RKO (cell line): ENCODE measurements at places on chromosomes 6 and 20.

GRCh38 chr6:36804563-36804962 is 34.7 kb downstream of the CPNE5 start:
- no peak for DNase-seq

GRCh38 chr20:42338294-42339201 is 720.4 kb upstream of the CHD6 start:
- DNase-seq: no peak

DNA sequence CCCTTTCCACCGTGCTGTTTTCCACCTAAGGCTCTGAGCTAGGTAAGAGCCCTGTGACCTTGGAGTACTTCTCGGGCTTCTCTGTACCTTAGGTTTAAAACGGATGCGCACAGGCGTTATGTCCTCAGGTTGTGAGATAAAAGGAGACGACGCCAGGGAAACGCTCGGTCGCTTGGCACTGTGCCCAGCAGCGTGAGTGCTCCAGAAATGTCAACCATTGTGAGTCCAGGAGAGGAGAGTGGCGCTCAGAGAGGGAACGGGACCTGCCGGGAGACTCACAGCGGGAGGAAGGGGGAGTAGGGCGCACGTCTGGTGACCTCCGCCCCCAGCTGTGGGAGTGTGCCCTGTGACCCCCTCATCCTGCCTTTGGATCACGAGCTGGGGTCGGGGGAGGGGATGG is 33.8 kb upstream of the SCRT2 start:
- no peak for DNase-seq

- no peak for DNase-seq
These were observed 25.0 kb upstream of the SH3BGRL2 start for GRCh38 chr6:79605968-79606764.

DNA sequence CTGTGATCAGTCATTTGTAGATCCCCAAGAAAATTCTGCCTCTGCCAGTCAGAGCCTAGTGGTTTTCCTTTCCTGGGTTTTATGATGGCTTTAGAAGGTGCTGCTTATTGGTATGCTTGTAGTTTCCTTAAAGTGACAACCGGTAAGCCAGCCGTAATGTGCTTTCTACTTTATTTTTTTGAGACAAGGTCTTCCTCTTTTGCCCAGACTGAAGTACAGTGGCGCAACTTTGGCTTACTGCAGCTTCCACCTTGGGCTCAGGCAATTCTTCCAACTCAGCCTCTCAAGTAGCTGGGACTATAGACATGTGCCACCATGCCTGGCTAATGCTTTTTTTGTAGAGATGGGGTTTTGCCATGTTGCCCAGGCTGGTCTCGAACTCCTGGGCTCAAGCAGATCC is 23.5 kb downstream of the MCM8 start:
- DNase-seq: no peak

DNA sequence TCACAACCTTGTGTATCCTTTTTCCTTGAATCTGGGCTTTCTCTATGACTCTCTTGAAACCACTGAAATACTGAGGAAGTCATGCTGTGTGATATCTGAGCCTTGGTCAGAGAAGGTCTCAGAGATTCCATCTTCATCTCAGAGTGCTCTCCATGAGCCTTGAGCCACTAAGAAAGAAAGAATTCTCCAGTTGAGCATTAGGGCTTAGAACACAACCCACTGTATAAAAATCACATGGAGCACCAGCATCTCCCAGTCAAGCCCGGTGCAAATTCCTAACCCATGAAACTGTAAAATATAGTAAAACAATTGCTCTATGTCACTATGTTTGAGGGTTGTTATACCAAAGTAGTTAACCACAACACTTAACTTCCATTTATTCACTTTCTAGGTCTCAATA is 181.4 kb downstream of the MOXD1 start:
- DNase-seq: no peak

GRCh38 chr6:147585256-147585655 is 76.8 kb downstream of the SAMD5 start:
- no peak for DNase-seq

GRCh38 chr6:55974688-55975087 is 99.3 kb upstream of the BMP5 start:
- DNase-seq: no peak

GRCh38 chr20:38730167-38730988 is 6.1 kb downstream of the SLC32A1 start:
- no peak for DNase-seq

GRCh38 chr20:2264118-2264517 is 31.7 kb upstream of the TGM3 start:
- no peak for DNase-seq

- no peak for DNase-seq
These were observed 13.0 kb downstream of the KIF16B start for GRCh38 chr20:16560216-16560615.

GRCh38 chr6:137759624-137760023 is 107.4 kb upstream of the TNFAIP3 start:
- no peak for DNase-seq

GRCh38 chr20:50670126-50670862 is 21.0 kb downstream of the RIPOR3 start:
- peak; percentile 28 for DNase-seq

GRCh38 chr6:111880181-111880888 is 7.1 kb upstream of the FYN start:
- no peak for DNase-seq

DNA sequence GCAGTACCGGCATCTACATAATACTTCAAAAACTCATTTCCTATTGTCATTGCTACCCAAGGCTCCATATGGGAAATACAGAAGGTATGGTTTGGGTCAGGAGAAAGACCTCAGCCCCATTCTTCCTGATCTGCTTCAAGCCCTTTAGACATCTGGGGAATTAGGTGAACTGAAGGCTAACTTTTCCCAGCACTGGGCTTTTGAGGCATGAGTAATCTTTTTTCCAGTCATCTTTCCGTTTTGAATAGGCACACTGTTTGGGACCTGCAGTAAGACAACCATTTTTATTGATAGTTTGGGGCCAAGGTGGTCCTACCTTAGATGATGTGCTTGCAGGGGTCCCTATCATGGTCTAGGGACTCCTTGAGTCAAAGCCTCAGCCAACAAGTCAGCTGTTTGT is 198.4 kb downstream of the HAO1 start:
- DNase-seq: no peak

- DNase-seq: no peak
These were observed 62.0 kb upstream of the BMP5 start for GRCh38 chr6:55937261-55937947.

DNA sequence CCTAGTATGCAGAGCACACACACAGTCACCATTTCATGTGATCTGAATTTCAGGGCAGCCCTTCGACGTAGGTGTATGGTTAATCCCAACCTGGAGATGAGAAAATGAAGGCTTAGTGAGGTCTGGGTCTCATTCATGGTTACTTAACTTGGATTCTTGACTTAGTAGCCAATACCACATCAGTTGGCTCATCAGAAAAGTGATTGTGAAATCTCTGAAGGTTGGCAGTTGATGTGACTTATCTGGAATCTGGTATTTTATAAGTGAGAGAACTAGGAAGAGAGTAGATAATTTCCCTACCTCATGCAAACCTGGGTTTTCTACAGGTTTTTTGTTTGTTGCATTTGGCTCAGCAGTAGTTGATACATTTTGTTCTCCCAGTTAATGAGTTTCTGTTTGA is 123.7 kb downstream of the CCDC170 start:
- DNase-seq: no peak

DNA sequence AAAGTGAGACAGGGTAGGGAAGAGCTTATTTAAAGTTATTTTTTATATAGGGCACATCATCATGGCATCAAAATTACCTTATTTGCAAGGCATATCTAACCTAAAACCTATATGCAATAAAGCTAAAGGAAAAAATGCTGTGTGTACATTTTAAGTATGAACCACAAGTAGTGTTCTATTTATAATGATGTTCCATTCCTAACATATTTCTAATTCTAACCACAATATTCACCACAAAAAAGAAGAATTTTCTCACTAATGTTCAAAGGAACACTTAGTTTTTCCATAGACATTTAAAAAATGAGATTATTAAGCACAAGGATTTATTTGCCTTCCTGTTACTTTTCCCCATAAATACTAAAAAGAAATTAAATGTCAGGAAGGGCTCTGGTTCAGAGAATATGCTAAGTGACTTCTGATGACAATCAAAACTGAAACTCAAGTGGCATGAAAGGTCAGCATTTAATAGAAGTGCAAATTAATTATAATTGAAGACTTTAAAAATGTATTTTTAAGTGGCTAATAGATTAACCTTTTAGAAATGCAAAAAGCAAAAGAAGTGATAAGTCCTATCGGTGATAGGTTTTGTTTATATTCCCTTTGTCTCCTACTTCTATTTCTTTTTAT is 25.1 kb downstream of the GPR63 start:
- DNase-seq: no peak

DNA sequence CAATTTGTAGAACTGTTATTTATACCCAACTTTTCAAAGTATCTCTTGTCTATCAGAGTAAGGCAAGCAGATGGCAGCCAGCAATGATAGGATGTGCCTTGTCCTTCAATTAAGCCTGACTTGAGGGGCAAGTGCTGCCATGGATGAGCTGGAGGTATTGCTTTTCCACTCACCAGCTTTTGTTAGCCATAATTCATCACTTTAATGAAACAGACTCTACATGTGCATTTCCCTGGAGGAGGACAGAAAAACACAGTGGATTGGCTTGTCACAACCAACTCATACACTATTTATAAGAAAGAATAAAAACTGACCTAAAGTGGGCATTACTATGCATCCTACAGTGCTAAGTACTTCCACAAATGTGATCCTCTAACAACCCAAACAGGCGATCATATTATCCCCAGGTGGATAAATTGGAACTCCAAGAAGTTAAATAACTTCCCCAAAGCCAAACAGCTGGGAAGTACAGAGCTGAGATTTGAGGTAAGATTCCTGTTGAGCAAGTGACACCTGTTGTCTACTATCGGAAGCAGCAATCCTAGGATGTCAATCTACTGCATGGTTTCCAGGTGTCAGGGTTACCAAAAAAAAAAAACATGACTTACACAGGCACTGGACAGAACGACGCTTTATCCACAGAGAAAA is 73.9 kb upstream of the NRSN1 start:
- no peak for DNase-seq

DNA sequence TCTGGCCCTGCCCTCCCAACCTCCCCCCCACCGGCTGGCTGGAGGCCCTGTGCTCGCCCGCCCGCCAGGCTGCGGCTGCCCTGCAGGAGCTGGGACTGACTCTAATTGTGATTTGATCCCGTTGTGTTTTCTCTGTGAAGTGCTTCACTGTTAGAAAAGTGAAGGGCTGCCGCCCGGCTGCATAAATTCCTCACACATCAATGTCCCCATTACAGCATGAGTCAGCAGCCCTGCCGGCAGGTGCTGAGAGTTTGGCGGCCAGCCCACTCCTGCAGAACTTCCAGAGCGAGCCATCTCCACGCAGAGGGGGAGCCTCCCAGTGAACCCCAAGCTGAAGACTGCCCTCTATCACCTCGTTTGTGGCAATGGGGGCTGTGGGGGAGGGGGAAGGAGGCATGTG is 137.9 kb downstream of the DLL1 start:
- peak; percentile 23 for DNase-seq

- DNase-seq: no peak
These were observed 508.9 kb upstream of the SOX4 start for GRCh38 chr6:21084656-21085055.

DNA sequence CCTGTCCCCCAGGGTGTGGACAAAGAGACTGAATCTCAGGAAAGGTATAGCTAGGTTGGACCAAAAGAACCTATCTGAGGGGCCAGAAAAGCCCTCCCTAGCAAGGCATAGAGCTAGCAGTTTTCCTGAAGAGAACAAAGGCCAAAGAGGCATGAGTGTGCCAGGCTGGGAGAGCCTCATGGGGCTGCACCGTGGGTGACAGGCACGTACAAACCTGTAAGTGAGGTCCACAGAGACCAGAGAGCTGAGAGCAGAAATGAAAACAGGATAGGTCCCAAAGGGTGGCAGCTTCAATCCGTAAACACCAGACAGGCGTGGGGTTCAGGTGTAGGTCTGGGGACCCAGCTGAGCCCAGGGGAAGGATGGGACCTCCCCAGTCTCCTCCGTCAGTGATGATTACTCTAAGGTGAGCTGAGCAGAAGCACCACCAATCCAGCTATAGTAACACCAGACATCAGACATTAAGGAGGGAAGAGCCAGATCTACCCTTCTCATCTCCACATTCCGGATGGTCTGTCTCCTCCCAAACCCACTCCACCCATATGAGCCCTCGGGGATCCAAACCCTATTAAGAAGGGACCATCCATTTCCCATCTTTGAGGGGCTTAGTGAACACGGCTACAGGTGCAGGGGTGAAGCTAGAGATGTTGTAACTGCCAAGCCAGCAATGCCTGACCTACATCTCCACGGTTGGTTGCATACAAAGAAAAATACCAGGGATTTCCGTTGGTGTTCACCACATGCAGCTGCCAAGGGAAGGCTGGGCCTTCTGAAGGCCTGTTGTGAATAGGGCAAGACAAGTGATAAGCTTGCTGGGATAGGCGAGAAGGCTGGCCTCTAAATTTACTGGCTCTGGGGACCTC is 38.3 kb downstream of the BCL2L1 start:
- DNase-seq: no peak

- DNase-seq: no peak
These were observed 164.3 kb upstream of the PMEPA1 start for GRCh38 chr20:57874141-57874540.

DNA sequence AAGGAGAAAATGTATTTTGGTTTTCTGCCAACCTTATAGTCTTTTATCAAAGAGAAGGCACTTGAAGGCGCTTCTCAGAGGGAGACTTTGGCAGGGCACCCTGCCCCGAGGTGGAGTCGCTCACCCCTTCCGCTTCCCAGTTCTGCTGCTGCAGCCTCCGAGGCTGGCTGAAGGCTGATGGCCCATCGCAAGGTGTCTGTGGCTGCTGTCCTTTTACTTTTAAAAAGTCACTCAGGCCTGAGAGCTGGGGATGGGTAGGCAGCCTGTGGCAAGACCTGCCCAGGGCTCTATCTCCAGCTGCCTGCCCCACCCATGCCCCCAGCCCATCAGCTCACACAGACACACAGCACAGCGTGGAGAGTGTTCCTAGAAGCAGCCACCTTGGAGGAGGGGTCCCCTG is 206.6 kb upstream of the CST7 start:
- DNase-seq: no peak

- no peak for DNase-seq
These were observed 184.0 kb downstream of the GPX5 start for GRCh38 chr6:28709478-28710349.

- DNase-seq: peak; percentile 43
These were observed 8.5 kb upstream of the MRPS10 start for GRCh38 chr6:42226161-42226611.
